ENCODE measurements at places on chromosomes 1 and 21.
A peak's percentile ranks its signal among the peaks of the same experiment; 100 is the strongest.

- DNase-seq = peak; percentile 63
Measured at GRCh38 chr1:208161656-208162375, 82.4 kb downstream of the PLXNA2 start.

DNA sequence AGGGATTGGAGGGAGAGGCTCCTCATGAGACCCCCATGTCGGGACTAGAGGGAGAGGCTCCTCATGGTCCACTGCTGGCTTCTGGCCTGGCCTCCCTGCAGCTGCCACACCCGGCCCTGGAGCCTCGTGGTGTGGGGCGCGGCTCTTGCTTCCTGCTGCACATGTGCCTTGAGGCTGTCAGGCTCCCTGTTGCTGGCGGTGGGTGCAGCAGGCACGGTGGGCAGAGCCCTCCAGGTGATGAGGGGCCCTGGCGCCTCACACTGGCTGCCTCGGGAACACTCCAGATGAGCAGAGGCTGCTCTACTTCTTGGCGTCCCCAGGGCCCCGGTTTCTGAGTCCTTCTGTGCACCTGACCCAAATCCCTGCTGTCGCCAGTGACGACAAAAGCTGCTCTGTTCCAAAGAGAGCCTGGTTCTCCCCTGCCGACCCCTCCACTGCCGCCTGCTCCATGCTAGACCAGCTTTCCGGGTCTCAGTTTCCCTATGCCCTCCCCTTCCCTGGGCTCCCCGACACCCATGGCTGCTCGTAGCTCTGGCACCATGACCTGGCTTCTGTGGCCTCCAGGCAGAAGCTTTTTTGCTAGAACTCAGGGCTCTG lies 9.7 kb upstream of the ATAD3B start:
- DNase-seq = no peak

DNA sequence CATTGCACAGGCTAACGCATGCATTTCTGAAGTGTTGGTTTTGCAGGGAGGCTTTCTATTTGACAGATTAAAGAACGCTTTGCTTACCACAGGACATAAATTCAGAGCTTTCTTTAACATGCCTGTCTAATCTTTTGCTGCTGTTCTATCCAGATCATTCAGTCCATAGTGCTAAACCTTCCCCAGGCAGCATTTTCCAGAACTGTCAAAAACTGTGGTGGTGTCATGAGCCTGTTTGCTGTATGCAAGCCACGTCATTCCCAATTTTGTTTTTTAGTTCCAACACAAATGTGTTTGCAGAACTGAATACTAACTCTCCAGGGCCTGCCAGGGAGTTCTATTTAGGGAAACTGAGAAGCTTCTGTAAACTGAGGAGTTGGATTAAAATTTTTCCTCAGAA lies 390.5 kb upstream of the LYPLAL1 start:
- no peak for DNase-seq

DNA sequence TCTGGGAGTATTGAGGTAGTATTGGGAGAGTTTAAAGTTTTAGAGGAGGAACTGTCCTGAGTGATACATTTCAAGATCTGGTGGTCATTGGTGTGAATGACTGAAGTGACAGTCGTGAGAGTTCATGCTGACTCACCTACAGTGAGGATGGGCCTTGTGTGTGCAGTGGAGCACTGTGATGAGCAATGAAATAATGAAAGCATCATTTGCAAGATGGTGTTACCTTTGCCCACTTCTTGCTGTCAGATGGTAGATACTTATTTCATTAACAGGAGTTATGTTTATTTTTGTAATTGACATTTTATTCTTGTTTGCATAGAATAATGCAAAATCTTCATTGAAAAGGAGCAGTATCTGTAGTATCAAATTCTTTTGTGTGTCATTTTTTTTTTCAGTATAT lies 29.0 kb downstream of the POU2F1 start:
- DNase-seq = no peak

GRCh38 chr1:231357187-231357772 lies 19.2 kb downstream of the SPRTN start:
- no peak for DNase-seq
